Right cardiac atrium (tissue), 5 donors: ENCODE measurements at places on chromosomes 2 and 18.

DNA sequence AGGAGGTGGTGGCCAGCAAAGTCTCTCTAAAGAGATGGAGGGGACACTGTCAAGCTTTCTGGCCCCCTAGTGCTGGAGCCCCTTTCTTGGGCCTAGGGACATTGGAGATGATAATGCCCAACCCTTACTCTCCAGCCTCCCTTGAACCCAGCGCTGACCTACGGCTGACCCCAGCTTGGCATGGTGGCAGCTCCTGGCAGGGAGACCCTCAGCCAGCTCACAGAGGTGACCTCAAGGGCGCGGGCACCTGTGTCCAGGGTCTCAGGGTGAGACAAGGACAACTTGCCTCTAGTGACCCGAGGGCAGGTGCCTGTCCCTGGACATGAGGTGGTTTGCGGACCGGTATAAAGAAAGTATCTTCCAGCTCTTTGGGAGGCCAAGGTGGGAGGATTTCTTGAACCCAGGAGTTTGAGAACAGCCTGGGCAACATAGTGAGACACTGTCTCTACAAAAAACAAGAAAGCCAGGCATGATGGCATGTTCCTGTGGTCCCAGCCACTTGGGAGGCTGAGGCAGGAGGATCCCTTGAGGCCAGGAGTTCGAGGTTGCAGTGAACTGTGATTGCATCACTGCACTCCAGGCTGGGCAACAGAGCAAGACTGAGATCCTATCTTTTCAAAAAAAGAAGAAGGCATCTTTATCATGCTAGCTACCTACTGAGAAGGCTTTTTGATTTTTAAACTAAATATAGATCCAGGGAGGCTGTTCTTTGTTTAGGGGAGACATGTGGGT is 3.3 kb upstream of the PER2 start:
- DNase-seq = no peak

GRCh38 chr2:197958592-197959150 is 154.3 kb downstream of the PLCL1 start:
- no peak for DNase-seq

DNA sequence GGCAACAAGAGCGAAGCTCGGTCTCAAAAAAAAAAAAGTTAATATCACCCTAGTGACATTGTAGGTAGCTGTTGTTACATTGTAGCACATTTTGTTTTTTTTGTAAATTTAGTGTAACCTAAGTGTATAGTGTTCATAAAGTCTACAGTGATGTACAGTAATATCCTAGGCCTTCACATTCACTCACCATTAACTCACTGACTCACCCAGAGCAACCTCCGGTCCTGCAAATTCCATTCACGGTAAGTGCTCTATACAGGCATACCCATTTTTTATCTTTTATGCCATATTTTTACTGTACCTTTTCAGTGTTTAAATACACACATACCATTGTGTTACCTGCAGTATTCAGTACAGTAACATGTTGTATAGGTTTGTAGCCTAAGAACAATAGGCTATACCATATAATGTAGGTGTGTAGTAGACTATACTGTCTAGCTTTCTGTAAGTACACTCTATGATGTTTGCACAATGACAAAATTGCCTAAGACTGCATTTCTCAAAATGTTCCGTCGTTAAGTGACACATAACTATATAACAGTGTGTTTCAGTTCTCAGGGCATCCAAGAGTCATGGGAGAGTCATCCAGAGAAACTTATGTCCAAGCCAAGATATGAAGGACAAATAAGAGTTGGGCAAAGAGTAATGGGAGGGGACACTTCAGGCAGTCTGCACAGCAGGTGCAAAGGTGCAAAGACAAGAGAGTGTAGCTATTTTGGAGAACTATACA is 68.4 kb downstream of the TANK start:
- DNase-seq = no peak

DNA sequence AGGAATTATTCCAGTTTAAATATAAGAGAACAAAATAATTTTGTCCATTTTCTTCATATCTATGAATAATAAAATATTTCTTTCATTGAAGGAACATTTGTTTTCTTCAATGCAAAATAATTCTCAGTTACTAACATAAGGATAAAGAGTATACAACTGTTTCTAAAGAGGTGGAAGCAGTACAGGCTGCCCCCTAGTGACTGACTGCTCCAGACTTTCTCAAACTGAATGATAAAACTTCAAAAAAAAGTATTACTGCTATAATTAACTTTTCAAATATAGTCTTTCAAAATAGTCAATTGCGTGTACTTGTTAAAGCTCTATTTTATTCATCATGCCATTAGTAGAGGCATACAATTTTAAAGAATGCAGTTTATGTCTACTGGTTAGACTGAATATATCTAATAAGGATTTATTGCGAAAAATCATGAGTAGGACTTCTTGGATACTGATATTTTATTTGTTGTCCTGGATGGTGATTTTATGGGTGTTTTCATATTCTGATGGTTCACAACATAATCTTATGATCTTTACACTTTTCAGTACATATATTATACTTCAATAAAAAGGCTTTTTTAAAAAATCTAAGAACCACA is 100.1 kb downstream of the WDPCP start:
- no peak for DNase-seq

DNA sequence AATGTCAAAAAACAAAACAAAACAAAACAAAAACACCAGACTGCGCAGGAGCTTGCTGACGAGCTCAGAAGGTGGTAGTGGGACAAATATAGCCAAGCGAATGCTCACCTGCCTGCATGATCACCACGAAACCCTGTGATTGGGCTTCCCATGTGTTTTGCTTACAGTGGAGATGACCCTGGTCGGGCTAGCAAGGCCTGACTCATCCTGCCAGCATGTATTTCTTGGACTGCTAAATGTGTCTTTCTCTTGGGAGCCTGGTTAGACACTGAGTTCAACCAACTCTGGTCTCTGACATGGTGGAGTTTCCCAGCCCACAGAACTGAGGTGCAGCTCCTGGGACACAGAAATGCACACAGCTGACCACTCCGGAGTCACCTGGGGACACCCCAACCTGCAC is 30.7 kb upstream of the DUSP2 start:
- DNase-seq = no peak

GRCh38 chr2:20350041-20350712 is 467 bp downstream of the PUM2 start:
- peak; percentile 83 for DNase-seq

DNA sequence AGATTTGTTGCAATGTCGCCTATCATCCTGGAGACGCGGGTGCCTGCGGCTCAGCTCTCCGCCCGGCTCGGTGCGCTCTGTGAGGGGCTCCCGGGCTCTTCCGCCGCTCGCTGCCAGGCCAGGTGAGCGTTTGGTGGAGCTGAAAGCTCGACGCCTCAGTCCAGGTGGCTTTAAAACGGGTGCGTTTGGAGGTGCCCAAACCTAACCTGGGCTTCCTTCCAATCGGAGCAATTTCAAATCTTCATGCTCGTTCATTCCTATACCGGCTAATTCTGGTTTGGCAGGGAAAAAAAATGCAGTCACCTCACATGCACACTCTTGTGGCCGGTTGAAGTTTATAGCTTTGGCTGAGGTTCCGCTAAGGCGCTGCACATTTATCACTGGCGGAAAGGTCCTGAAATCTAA is at the start of gene SLC16A14:
SLC16A14 (minus strand) TSS at position 274 of the 405 bp plus-strand sequence. CDS start 9,572 bp downstream, outside the sequence.
- DNase-seq = no peak

GRCh38 chr2:24565537-24565936 is 74.5 kb downstream of the NCOA1 start:
- DNase-seq = no peak

- DNase-seq = no peak
These were observed 28.4 kb upstream of the MGAT4A start for GRCh38 chr2:98759338-98759737.

DNA sequence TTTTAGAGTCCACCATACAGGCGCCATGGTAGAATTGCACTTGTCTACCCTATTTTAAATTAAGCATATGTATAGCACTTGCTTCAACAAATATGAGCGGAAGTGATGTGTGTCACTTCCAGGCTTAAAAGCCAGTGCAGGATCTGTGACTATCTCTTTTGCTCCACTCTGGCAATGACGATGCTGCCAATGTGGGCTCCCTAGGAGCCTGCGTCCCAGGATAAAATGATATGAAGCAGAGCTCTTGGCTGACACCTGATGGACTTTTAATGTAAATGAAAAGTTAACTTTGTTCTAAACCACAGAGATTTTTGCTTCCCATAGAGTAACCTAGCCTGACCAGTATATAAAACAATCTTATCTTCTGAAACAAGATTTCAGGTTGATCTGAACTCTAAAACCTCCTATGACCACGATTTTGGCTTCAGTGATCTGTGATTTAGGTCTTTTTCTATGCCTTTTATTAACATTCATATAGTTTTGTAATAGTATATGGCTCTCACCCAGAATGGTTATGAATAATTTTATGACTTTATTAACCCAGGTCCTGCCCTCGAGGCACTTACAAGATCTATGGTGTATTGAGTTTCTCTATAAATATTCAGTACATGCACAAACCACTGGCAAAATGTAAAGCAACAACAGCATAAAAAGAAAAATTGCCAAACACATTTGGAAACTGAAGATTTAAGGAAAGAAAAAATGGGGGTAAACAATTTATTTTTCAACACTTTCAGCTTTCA is 422.5 kb upstream of the PIK3C3 start:
- no peak for DNase-seq

- DNase-seq = no peak
These were observed 78.9 kb upstream of the YWHAQ start for GRCh38 chr2:9709539-9710285.

- peak; percentile 24 for DNase-seq
These were observed 200.6 kb downstream of the TCF4 start for GRCh38 chr18:55387139-55387984.

DNA sequence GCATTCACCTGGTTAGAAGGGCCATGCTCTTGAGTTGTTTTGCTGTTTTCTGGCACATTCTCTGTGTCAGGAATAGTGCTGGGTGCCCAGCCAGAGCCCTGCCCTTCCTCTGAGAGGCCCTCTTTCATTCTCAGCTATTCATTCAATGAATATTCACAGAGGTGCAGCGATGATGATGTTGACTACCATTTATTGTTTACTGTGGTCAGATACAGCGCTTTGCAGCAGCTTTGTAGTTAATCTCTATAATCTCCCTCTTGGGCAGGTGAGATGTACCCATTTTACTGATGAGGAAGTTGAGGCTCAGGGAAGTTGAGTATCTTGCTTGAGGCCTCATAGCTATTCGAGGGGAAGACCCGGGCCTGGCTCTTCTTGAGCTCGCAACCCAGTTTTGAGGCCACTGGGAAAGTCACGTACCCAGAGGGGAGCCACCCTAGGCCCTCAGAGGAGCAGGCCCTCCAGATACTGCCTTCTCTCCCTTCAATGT is 9.9 kb downstream of the INHBB start:
- no peak for DNase-seq

- DNase-seq = no peak
These were observed 11.6 kb downstream of the BMPR2 start for GRCh38 chr2:202387608-202388342.

GRCh38 chr18:8756571-8756970 is 51.2 kb downstream of the MTCL1 start:
- no peak for DNase-seq

DNA sequence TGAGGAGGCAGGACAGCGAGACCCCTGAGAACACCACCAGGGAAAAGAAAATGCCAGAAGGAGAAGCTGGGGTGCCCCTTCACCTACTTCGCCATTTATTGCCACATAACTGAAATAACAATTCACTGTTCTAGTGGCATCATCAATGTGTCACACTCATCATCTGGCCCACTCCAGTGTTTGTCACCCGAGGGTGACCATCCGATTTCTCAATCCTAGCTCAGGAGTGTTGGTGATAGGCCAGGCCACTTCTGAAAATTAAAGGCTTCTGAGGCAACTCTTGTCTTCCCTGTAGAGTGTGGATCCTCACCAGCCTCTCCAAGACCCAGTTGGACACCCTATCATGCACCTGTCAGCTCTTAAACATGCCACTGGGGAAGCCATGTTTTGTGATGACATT is 62.9 kb upstream of the BZW1 start:
- no peak for DNase-seq

DNA sequence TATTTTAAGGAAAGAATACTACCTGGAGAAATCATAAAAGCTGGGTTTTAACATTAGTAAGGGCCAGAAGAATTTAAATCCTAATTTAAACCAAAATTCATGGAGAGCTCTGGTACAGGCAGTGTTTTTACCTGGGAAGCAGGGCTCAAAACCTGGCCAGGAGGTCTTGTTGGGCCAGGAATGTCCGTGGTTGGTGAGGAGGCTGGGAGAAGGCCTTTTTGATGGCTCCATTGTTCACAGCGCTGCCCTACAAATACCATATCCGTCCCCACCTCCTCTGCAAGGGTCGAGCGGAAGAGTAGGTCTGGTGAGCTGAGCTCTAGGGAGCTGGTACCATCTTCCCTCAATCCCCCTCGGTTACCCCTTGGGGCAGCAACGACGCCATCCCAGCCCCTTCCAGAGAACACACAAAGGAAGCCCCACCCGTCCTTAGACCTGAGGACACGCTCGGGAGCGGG is 10.9 kb upstream of the HOXD1 start:
- DNase-seq = no peak

GRCh38 chr2:60875520-60875919 is 5.9 kb upstream of the REL start:
- no peak for DNase-seq

DNA sequence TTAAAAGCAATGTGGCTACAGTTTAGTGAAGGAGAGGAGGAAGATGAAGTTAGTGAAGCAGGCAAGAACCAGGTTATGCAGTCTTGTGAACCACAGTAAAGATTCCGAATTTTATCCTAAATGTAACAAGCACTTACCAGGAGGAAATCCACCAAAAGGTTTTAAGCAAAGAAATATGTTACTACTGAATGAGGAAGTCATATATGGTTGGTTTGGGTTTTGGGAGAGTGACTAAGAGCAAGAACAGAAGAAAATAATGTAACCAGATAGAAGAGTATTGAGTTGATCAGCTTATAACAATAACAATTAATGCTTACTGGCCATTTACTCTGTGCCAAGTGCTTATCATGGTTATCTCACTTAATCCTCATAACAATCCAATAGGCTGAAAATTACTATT is 1.9 kb downstream of the USP37 start:
- DNase-seq = no peak

GRCh38 chr18:62420513-62421209 is 95.6 kb downstream of the TNFRSF11A start:
- no peak for DNase-seq

GRCh38 chr2:24708537-24709152 is 84.5 kb downstream of the PTRHD1 start:
- DNase-seq = no peak

DNA sequence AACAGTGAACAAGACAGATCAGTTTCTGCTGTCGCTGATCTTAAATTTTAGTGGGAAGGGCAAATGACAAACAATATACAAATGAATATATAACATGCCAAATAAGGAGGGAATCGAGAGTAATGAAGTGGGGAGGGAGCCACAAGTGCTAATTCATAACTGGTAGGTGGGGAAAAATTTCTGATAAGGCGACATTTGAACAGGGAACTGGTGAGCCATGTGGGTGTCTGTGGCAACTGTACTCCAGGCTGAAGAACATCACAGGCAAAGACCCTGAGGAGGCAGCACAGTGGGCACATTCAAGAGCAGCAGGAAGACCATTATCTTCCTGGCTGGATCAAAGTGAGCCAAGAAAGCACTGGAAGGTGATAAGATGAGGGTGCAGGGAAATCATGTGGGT is 51.6 kb upstream of the CD28 start:
- DNase-seq = no peak
